ENCODE measurements at places on chromosomes 13 and 19.

DNA sequence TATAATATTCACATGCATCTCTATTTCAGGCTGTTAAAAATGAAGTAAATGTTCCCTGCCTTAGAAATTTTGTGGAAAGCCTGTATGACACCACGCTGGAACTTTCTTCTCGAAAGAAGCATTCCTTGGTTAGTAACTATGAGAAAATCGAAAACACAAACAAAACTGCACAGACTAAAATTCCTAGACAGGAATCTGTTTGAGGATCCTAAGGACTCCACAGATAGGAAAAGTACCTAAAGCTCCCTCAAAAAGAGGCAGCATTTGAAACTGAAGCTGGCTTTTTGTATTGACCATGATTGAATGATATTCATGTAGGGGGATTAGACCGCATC is 103.4 kb downstream of the FRY start:
- no peak for DNase-seq

DNA sequence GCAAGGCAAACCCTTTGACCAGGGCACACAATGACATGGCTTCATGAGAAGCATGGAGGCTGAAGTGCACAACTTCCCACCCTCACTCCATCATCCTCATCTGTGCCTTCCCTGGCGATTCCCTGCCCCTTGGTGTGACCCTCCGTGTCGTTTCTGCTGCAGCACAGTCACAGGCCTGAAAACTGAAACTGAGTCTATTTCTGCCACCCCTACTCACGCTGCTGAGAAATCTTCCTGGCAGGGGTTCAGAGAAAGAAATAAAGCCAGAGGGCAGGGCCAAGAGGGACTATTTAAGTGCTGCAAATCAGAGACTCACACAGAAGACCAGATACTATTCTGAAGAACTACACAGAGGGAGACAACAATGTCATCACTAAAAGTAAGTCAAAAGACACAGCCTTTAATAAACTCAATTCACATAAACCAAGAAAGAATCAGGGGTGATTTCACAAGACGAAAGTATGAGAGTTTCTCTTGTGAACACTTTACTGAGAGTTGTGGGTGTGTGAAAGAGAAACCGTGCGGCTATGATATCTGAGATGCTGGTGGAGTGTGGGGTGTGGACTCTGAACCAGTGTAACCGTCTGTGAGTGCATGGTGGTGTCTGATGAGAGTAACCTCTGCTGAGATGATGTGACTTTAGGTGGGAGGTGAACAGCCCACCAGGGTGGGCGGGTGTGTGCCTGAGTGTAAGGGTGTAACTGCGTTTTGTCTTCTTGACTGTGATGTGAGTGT is 23.5 kb downstream of the LGALS16 start:
- no peak for DNase-seq

GRCh38 chr19:1258707-1259205 is 10.4 kb downstream of the MIDN start:
- no peak for DNase-seq

DNA sequence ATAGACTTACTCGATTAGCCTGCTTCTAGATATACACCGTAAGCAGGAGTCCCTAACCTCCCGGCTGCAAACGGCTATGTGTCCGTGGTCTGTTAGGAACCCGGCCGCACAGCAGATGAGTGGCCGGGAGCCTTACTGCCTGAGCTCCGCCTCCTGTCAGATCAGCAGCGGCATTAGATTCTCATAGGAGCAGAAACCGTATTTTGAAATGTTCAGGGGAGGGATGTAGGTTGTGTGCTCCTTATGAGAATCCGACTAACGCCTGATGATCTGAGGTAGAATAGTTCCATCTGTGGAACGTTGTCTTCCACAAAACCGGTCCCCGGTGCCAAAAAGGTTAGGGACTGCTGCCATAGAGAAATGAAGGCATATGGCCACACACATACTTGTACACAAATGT is 1491.9 kb downstream of the SLITRK5 start:
- DNase-seq, result no peak

DNA sequence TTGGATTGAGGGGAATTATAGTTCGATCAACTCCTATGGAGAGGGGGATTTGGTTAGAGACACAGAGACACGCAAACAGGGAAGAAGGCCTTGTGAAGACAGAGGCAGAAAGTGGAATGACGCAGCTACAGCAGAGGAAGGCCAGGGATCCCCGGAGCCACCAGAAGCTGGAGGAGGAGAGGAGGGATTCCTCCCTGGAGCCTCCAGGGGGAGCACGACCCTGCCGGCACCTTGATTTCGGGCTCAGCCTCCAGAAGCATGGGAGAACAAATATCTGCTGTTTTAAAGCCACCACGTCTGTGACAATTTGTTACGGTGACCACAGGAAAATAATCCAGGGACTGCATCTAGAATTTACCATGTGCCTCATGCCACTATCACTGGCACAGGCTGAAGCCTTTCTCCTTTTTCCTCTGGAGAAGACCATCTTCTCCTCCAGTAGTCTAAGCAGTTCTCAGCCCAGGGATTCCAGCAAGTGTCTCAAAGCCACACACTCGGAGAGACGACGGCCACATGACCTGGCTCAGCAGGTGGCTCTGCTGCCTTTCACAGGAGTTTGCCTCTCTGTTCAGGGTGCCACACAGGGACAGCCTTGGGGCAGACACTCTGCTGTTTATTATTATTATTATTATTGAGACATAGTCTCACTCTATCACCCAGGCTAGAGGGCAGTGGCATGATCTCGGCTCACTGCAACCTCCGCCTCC is 39.9 kb upstream of the CCNE1 start:
- DNase-seq, result peak; percentile 4

DNA sequence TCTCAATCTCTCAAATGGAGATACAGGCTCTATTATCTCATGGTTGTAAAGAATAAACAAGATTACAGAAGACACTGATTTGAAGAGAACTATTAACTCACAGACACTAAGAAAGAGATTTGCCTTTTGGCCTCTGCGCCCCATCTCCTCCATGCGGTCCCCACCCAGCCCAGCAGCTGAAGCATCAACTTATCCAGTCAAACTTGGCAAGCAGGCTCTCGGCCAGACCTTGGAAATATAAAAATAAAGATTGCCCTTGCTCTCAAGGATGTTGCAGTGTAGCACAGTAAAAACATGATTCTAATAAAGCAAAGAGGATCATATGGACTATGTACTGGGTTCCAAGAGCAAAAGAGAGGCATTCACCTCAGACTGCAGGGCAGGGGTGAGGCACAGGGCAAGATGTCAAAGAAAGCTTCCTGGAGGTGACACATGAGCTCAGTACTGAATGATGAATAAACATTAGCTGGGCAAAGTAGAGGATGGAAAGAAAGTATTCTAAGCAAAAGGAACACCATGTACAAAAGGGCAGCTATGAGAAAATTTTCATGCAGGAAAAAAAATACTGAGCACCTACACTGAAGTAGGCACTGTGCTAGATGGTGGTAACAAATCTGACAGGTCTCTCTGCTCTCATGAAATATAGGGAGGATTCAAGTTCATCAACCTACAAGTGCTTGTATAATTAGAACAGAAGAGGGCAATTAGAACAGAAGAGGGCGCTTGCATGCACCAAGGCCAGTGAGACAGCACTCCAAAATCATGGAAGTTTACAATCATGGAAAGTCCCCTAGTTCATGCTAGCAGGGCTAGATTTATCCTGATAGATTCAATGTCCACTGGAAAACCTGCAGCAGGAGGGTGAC is 85.0 kb downstream of the SACS start:
- DNase-seq, result no peak

DNA sequence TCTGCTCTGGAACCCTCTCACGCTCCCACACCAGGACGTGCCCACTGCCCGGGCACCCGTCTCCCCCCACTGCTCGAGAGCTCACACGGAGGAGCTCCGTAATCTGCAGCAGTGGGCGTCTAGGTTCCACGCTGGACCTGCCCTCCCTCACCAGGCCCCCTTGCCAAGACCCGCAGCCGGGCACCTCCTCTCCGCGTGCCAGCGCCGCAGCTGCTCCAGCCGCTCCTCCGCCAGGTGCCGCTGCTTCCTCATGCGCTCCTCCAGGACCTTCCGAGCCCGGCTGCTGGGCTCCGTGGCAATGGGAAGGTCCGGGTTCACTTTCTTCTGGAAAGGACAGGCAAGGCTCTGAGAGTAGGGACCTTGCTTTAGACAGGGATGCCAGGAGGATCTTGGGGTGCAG is 35.0 kb upstream of the MATK start:
- DNase-seq, result no peak

GRCh38 chr13:37869756-37870488 is at the start of gene TRPC4:
Gene TRPC4, minus strand, starts transcription at chr13:37869772. Its CDS starts 86,439 bp downstream, at chr13:37783333.
- no peak for DNase-seq

GRCh38 chr13:112807653-112808376 is 118.0 kb downstream of the ATP11A start:
- DNase-seq, result no peak

DNA sequence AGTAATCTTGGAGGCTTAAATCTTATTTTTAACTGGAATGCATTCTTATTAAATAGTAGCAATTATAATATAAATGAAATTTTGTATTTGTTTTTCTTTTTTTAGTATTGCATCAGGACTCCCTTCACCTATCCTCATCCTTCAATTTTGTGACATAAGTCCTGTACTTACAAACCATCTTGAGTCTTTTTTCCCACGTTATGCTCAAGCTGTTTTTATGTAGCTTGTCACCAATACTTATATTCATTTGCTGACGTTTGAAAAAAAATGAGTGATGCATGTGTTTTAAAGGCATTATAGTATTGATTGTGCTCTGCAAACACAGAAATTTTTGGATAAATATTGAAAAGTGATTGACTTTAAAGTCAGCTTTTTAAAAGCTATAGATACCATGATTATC is 888 bp downstream of the GPR18 start:
- no peak for DNase-seq

GRCh38 chr19:34393031-34393430 is 11.2 kb upstream of the PDCD2L start:
- DNase-seq, result no peak

GRCh38 chr13:97851269-97851668 is 102.2 kb upstream of the IPO5 start:
- no peak for DNase-seq

DNA sequence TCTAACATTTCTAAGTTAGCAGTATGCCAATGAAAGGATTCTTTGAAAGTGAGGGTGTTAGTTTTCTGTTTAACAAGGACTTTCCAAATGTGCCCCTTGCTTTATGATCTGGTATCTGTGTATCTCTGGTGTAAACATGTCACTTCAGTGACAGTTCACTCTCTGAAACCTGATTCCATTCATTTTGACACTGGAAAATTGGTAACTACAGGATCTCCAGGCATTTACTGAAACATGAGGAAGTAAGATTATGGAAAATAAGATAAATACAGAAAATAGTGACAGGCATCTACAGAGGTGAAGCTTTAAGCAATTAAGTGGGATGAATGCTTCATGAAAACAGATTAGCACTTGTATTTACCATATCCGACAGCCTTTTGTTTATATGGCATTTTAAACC is 101.6 kb upstream of the MYO16 start:
- DNase-seq, result no peak

DNA sequence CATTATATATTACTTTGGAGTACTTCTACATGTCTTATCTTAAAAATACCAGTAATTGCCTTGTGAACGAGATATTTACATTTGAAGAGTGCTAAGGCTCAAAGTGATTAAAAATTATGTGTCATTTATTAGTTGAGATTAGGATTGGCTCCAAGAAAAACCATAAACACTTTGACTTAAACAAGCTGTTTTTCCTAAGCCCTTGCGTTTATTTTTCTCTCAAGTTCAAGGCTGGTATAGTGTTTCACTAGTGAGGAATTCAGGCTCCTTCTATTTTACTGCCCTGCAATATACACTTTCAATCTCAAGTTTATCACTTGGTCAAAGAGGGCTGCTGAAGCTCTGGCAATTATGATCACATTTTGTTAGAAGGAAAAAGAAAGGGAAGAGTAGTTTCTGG is 49.9 kb downstream of the UFM1 start:
- DNase-seq, result no peak

DNA sequence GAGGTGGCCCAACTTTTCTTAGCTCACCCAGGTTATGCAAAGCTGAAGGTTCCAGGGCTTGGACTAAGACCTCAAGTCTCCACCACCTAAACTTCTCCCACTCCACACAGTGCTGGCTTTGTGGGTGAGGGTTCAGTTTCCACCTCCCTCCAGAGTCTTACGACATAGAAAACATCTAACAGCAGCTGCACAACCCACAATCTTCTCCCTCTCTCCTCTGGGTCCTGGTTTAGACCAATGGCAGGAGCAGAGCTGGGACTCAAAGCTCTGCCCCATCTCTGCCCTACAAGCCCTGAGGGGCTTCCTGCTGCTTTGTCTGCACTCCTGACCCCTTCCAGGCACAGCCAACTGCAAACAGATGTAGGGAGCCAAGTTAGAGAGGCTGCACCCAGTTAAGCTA is 16.0 kb downstream of the IRGC start:
- no peak for DNase-seq

- no peak for DNase-seq
These were observed 84.4 kb downstream of the DNAJC15 start for GRCh38 chr13:43107780-43108179.

DNA sequence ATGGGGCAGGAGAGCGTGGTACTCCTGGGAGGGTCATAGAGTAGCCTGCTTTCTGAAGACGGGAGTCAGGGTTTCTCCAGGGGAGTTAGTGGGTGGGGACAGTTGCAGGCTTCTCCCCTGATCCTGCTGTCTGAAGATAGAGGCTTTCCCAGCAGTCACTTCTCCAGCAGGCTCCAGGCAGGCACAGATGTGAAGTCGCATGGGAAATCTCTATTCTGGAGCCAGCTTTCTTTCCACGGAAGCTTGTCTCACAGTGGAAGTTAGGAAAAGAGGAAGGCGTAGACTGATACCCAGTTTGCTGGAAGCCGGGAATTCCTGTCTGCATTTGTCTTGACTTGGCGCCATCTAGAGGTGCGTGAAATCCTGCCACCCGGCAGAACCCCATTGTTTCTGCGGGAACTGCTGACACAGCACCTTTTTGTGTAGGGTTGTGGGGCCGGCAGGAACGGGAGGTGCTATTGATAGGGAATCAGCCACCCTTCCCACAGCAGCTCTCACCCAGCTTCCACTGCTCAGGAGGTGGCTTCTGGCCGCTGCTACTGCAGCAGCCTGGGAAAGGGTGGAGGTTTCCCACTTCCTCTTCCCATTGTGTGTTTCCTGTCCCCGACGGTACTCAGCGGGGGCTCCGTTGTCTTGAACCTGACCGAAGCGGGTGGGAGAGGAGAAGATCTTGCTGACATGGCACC is 28.5 kb upstream of the NPAS1 start:
- no peak for DNase-seq

DNA sequence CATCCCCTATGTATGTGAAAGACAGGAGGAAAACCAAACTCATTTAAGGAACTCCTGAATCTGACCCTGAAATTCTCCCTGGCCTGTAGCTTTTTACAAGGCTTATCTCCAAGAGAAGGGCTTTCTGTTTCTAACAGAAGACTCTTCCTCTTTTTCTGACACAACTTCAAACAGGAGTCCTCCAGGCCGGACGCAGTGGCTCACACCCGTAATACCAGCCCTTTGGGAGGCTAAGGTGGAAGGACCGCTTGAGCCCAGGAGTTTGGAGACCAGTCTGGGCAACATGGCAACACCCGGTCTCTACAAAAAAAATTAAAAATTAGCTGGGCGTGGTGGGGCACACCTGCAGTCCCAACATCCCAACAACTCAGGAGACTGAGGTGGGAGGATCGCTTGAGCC is 41.9 kb downstream of the CARS2 start:
- DNase-seq, result no peak

Data from glomerular endothelial cell (primary cell).